Activated CD8-positive, alpha-beta memory T cell treated with anti-CD3 and anti-CD28 coated beads for 1 hour (primary cell): ENCODE measurements at places on chromosomes 3 and 15.

DNA sequence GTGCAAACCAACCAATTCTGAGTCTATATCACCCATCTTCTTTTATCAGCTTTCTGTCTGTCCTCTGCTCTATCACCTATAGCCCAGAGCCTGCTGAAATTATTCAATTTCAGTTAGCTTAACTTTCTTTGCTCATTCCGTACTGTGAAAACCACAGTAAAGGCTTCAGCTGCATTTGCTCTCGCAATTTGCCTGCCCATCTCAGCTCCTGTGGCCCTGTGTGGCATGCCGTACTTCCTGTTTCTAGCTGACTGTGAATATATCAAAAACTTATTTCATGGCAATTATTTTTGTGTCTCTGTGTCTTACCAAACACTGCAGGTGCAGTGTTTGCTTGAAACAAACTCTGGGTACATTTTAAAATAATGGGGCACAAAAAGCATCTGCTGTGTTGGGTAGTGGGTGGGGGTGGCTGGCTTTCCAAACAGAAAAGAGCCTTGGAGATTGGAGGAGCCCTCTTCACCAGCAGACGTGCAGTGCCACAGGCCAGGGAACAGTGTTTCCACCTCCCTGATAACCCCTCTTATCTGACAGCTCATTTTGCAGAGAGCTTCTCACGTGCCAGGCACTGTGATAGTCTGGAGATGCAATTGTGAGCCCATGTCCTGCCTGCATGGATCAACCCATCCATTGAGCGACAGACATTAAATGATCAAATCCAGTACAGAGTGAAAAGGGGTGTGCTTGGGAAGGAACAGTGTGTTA is 45.2 kb downstream of the GASK1A start:
- no peak for DNase-seq

- DNase-seq: no peak
Measured at GRCh38 chr3:69386556-69387385, 883 bp upstream of the FRMD4B start.

- DNase-seq: no peak
Measured at GRCh38 chr3:110710603-110711002, 361.0 kb upstream of the NECTIN3 start.

DNA sequence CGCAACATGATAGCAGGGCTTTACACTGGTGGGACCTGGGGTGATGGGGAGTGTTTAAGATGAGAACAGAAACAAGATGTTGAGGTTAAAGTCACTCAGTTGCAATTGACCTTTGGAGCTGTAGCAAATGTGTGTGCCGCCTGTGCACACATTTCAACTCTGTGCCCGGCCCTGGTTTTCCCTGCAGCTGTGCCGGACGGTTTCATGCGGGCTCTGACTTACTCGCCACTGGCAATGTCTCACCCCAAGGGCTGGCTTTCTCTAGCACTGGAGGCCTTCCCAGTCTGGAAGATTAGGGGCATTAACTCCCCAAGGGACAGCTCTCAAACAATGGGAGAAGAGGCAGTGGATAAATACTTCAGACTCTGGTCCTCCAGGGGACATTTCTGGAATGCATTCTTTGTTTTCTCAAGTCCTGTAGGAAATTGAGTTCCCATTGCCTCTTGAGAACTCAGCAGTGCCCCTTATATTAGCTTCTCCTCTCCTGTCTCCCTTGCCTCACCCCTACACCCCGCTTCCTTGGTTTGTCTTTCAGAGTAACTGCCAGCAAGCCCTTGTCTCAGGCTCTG is 152.5 kb downstream of the EDEM1 start:
- DNase-seq: no peak

GRCh38 chr15:80635953-80636352 is 59.2 kb upstream of the ABHD17C start:
- no peak for DNase-seq

DNA sequence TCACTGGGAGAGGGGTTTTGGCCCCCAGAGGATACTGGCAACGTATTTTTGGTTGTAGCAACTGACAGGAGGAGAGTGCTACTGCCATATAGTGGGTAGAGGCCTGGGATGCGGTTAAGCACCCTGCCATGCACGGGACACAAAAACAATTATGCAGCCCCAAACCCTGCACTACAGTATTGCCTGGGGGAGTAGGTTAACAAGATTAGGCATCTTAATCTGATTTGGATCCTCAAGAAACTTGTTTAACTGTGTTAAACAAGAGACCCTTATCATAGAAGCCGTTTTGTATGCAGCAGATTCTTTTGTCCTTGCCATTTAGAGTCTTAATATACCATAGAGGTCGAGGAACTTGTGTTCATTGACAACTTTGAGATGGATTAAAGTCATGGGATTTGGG is 3.4 kb downstream of the PHLDB2 start:
- no peak for DNase-seq

GRCh38 chr3:119835556-119835955 is 53.7 kb downstream of the NR1I2 start:
- DNase-seq: no peak

GRCh38 chr15:92763459-92763858 is 107.9 kb upstream of the FAM174B start:
- no peak for DNase-seq

DNA sequence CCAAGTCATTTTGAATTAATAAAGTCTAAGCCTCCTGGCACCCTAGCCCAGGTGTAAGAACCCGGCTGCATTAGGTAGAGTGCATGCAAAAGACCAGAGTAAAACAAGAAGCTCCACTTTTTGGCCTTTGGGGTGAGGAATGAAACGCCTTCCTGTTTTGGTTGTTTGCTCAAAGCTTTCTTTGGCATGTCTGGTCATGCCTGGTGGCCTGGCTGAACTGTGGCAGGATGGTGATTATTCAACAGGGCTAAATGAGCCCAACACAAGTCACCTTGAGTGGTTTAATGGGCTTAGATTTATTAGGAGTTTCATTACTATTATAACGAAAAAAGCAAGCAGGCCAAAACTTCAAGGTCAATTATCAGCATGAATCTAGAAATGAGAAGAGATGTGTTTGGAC is 40.9 kb upstream of the LDHAL6B start:
- no peak for DNase-seq

DNA sequence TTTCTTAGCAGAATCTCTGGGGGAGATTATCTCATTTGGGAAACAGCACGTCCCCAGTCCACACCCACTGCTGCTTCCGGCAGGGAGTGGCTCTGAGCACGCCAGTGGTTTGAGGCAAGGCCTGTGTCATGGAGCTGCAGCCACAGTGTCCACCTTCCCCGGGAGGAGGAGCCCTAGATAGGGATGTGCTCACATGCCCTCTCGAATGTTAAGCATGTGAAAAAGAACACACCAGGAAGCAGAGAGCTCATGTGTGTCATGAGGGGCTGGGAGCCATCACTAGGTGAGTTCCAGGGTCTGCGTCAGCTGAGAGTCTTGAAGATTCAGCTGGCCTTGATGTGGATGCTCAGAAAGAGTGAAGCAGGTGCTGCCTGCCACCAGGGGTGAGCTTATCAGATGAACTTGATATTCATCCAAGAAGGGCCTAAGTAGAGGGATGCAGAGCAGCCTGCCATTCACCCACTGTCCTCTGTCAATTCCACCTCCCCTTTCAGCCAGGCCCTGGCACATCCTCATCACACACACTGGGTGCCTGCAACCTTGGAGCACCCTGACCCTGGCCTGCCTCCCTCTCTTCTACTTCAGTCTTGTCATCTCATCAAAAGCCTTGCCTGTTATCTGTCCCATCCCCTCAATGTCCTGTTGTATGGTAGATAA is 16.3 kb downstream of the ITGA11 start:
- no peak for DNase-seq

- no peak for DNase-seq
Measured at GRCh38 chr3:46987319-46987742, 7.9 kb downstream of the NBEAL2 start.

- no peak for DNase-seq
Measured at GRCh38 chr15:73732930-73733329, 20.2 kb downstream of the INSYN1 start.

DNA sequence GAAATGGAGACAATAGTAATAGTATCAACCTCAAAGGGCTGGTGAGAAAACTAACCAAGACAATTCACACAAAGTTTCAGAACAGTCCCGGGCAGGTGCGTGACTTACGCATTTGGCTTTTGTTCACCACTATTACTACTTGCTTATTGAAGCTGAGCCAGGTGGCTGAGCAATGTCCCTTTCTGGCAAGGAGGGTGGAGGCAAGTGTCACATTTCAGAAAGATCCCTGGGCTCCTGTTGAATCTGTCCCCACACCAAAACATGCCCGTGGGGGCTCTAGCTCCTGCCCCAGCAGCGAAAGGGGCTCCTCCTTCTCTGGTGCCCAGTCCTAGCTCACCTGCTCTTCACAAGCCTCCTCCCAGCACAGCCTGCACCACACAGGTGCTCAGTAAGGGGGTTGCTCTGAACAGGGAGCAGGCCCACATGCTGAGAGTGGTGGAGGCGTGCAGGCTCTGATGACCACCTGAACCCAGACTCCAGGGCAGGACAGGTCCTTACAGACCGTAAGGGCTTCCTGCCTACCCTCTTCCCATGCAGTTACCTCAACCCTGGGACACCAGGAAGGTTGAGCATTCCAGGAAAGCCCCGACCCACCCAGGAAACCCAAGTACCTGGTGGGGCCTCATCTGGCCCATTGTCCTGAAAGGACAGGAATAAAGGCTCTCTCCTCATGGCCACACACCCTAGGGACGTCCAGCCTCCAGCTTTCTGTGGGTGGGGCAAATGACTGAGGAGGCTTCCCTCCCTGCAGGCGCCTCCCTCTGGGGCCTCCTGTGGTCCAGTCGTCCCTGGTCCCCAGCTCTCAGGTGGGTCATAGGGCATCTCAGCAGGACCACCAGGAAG is 32.6 kb downstream of the SEMA7A start:
- no peak for DNase-seq

DNA sequence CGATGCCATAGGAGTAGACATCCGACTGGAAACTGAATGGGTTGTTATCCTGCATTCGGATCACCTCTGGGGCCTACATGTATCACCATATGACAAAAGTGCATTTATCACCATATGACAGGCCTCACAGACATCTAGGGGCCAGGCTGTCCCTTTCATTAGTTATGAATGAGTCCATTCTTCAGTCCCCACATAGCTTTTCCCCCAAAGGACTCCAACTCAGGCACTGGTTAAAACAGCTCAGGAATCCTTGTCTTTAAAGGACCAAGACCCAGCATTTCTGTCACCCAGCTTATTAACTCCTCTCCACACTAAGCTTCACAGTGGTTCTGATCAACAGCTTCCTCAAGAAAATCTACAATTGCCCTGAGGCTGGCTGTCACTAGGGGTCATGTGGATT is 28.3 kb downstream of the MKRN2 start:
- no peak for DNase-seq

- no peak for DNase-seq
Measured at GRCh38 chr15:45149060-45149459, 19.3 kb downstream of the DUOX1 start.

GRCh38 chr15:69852482-69852881 is 245.2 kb downstream of the TLE3 start:
- DNase-seq: no peak

DNA sequence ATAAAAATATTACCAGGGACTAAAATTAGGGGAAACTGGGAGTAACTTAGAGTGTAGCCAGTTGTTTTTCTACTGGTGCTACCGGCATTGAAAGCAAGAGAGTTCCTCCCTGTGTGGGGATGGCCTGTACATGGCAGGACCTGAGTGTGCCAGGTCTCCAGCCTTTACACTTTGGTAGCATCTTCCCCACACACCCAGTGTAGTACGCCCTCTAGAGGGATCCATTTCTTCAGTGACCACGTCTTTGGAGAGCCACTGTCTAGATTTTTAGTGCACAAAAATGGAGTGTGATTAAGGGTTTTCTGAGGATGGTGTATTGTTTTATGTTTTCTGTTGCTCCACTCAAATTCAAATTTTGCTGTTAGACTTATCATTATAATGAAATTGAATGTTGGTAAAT is 507.0 kb upstream of the TPRG1 start:
- DNase-seq: no peak

DNA sequence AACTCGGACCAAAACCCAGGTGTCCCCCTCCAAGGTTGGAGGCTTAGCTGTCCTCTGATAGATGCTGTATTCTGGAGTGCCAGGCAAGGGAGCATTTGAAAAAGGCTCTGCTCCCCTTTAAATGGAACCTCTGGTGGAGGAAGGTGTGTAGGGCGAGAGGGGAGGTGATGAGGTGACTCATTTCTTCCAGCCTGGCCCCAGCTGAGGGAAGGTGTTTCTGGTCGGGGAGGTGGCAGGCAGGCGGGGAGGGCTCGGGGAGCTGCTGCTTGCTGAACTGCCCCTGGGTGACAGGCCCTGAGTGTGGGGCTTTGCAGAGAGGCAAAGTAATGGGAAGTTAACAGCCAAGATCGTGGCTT is 18.8 kb downstream of the PSTPIP1 start:
- DNase-seq: peak; percentile 79

- DNase-seq: no peak
Measured at GRCh38 chr3:74617776-74618175, 3.3 kb upstream of the CNTN3 start.
